Smooth muscle cell of the coronary artery (primary cell): ENCODE measurements at places on chromosomes 7 and 10. TPM values are rescaled to one million over a fixed set of nuclear protein-coding genes. Genes with fewer than 3 reads are reported as not detected.

The MSS51 gene
- total RNA-seq, result 0.60 and 1.8 TPM in 2 replicates

The FANK1 gene
- 5.2 and 13.9 TPM in 2 replicates for total RNA-seq

The PLXNA4 gene
- total RNA-seq, result 19.8 and 23.5 TPM in 2 replicates

The GPNMB gene
- 45.9 and 507 TPM in 2 replicates for total RNA-seq

The FEZF1 gene
- total RNA-seq, result not detected in 2 replicates

The ELMO1 gene
- 0.15 and 3.2 TPM in 2 replicates for total RNA-seq

The ST7 gene
- 12.3 and 13.5 TPM in 2 replicates for total RNA-seq

The UTF1 gene
- total RNA-seq, result not detected in 2 replicates

The RASA4 gene
- total RNA-seq, result 5.5 and 29.2 TPM in 2 replicates

The NCF1 gene
- total RNA-seq, result not detected in 2 replicates

The C7orf57 gene
- not detected in 2 replicates for total RNA-seq

The CLCN1 gene
- total RNA-seq, result not detected in 2 replicates

The UNC5B gene
- total RNA-seq, result 11.2 and 39.1 TPM in 2 replicates

The RGR gene
- total RNA-seq, result not detected in 2 replicates

The VSTM4 gene
- total RNA-seq, result 0.23 and 11.1 TPM in 2 replicates

The SPRN gene
- total RNA-seq, result 0.08 and 0.12 TPM in 2 replicates

The CXCL12 gene
- total RNA-seq, result 197 and 235 TPM in 2 replicates

The DLG5 gene
- 22.2 and 52.4 TPM in 2 replicates for total RNA-seq

The EVX1 gene
- total RNA-seq, result not detected in 2 replicates

The CLDN12 gene
- 21.2 and 36.4 TPM in 2 replicates for total RNA-seq

The HOXA2 gene
- not detected in 2 replicates for total RNA-seq
